Breast epithelium (tissue), 4 donors: ENCODE measurements at places on chromosomes 16 and 17. TPM values are rescaled to one million over a fixed set of nuclear protein-coding genes. Genes with fewer than 3 reads are reported as not detected.

DNA sequence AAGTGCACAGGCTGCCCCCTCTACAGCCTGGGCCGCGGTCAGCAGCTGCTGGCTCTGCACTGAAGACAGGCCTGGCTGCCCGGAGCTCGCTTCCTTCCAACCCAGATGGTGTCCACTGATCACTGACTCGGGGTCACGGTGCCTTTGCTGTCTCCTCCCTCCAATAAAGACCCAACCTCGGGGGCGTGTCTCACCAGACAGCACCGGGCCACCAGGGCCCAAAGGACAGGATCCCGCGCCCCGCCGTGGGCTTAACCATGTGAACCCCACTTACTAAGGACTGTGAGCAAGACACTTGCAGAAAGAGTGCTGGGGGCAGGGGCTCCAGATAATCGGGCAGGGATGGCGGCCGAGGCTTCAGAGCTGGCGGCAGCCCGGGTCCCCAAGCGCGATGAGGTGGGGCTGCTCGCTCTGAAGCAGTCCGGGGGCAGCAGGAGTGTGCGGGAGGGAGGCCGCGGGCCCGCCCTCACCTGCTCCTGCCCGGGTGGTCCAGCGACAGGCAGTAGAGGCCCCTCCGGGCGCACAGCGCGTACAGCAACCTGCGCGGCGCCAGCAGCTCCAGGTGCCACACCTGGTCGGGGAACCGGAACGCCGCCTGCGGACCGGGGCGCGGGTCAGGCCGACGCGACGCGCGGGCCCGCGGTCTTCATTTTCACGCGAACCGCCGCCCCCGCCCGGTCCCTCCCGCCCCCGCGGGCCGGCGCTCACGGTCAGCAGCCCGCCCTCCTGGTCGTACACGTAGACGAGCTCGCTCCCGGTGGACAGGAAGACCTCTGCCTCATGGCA is 502 bp downstream of the FAAP100 start:
- no peak for DNase-seq

DNA sequence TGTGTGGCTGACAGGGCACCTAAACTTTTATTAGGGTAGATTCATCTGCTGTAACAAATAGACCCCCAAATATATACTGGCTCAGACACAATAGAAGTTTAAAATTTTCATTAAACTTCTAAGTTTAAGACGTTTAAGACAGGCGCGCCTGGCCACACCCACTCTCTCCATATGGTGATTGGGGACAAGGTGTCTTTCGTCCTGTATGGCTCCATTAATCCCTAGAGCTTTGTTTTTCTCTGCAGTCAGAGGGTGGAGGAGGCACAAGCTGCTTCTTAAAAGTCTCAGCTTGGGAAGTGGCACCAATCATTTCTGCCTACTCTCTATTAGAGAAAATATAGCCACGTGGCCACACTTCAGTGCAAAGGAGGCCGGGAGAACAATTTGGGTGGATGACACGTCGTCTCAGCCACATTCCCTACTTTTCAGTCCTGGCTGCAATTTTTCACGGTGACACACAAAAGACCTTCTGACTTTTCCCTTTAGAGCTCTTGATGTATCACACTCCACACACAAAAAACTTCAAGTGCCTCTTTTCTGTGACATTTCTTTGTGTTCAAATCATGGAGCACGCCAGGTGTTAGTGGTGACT is 125.5 kb upstream of the CACNG3 start:
- DNase-seq, result no peak

- no peak for DNase-seq
These were observed 53.0 kb upstream of the MEAK7 start for GRCh38 chr16:84557504-84557903.

- DNase-seq, result no peak
These were observed 24.9 kb upstream of the GRB2 start for GRCh38 chr17:75430159-75430974.

- DNase-seq, result no peak
These were observed 41.1 kb downstream of the FTO start for GRCh38 chr16:53745086-53745485.

- DNase-seq, result no peak
These were observed 86.1 kb downstream of the ZDHHC7 start for GRCh38 chr16:84925092-84925772.

DNA sequence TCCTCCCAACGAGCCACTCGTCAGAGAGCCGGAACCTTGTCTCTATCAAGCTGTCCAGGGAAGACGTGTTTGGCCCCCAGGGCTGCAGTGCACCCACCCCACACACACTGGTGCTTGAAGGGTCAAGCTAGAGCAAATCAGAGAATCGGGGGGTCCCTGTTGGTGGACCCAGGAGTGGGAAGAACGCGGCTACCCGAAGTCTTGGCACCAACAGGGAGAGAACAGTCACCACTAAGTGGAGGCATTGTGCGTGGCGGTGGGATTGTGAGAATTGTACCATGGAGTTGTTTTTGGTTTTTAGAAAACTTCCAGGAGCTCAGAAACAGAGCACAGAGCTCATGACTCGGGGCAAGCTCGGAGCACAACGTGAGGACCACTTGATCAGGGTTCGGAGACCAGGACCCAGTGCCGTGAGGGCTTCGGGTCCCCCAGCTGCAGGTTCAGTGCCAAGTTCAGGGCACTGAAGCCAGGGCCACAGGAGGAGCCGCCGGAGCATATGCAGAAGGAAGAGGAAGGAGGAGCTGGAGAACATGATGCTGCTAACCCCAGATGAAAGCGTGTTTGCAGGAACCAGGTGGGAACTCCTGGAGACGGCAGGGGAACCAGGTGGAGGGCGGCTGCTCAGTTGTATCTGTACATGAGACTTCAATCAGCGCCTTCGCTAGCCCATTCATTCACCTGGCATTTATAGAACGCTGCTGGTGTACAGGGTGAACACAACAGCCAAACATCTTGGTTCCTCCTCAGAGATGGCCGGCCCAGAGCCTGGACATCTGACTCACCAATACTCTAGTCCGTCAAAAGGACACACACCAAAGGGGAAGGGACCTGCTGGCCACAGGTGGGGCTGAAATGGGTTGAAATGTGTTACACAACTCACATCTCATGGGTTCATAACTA is 42.8 kb downstream of the METRNL start:
- DNase-seq, result peak; percentile 44

DNA sequence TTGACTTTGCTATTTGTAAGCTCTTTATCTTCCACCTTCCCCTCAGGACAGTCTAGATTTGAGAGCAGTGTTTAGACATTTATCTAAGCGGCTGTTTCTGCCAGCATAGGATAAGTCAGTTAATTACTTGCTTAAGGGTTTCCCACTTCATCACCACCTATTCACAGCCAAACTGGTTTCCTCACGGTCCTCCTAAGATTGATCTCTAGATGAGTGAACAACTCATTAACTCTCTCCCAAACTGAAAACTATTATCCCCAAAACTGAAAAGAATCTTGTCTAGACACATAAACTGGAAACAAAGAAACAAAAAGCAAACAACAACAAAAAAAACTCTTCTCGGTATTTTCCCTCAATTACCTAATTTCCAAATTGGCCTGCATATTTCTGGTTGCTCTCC is 58.2 kb downstream of the SHCBP1 start:
- no peak for DNase-seq

GRCh38 chr17:44788139-44788538 is 29.4 kb downstream of the ADAM11 start:
- DNase-seq, result no peak

DNA sequence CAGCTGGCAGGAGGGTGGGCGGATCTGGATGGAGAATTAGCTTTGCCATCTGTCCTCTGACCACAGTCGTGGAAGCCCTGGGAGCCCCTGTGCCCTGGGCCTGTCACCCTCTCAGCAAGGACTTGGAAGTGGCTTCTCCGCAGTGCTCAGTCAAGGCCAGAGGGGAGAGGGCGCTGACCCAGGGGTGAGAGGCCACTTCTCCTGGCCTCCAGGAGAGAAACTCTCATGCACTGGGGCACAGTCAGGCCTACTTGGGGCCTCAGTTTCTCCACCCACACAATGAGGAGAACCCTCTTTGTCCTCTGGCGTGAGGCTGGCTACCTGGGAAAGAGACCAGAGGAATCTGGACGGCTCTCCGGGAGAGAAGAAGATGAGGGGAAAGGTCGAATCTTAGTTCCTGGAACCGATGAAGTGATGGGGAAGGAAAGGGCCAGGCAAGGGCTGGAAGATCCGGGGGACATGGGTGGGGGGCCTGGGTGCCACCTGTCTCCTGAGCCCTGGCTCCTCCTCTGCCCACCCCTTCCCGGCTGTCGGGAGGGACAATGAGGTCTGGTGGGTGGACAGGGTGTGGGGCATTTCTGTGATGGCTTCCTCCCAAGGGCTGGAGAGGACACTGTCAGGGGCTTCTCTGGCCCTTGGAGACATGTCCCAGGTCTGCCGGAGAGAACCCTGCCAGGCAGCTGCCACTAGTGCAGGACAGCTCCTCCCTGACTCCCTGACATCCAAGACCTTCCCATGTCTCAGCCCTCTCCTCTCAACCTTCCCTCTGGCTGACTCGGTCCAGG is 9.0 kb upstream of the ARHGAP27 start:
- DNase-seq, result no peak

DNA sequence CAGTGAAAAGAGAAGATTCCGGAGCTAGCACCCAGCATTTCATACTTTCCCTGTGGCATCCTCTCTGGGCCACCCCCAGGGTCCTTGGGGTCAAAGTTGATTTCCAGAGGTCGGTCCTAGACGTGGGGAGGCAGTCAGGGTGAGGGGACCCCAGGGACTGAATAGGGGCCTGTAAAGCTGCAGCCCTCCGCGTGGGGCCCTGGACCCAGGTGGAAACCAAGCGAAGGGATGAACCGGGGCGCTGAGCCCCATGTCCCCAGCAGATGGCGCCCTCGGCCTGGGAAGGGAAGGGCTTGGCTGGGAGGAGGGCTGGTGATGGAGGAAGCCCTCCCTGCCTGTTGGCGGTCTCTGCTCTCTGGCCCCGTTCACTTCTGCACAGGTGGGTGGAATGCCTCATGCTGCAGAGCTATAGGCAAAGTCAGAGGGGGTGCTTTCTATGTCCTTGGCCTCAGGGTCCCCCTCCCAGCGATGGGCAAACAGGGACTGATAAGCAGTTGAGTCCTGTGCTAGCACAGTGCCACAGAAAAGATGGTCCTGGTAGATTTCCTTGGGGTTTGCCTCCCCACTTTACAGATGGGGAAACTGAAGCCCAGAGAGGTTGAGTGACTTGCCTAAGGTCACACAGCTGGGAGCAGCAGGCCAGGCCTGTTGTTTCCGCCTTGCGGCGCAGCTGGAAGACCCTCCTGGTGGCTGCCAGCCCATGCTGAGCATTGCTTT is 163.4 kb upstream of the CIBAR2 start:
- DNase-seq, result peak; percentile 54

DNA sequence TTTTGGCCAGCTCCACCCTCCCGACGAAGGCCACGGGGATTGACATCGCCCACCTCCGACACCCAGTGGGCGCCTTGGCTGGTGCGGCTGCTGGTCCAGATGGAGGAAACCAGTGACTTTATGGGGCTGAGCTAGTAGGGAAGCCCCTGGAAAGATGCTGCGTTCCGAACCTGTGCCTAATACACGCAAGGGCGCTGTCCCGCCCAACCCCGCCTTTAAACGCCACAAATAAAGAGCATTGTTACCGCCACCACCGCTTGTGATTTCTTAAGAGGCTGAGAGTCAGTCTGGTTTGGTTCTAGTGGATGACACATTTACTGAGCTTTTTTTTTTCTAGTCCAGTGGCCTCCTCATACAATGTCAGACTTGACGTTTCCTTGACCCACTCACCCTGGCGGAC is 107.9 kb downstream of the AATF start:
- DNase-seq, result no peak

- no peak for DNase-seq
These were observed 107.7 kb upstream of the GPR139 start for GRCh38 chr16:20181416-20181815.

DNA sequence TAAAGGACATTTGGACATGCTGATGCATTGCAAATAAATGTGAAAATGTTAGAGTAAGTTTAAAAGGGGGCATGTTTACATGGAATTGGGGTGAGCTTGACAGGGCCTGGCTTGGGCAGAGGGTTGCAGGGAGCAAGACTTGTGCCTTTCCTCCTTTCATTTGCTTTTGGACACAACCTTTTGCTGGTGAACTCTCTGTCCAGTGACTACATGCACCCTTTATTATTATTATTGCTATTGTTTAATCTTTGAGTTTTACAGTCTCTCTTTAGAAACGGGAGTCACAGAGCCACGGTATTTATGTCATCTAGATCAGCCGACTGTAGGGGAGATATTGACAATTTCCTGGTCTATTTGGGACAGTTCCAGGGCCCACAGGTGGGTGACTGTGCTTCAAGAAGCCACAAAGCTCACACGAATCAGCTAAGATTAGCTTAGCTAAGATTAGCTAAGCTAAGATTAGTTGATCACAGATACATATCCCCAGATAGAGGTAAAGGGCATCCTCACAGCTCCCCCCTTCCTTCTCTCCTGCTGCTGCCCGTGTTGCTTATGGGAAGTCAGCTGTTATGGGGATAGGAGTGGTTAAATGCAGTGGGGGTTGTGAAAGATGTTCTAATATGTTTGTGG is 28.9 kb upstream of the ETV4 start:
- DNase-seq, result no peak

- peak; percentile 7 for DNase-seq
These were observed 3.2 kb upstream of the MPO start for GRCh38 chr17:58283674-58284612.

GRCh38 chr16:31467151-31467773 is 4.7 kb upstream of the TGFB1I1 start:
- no peak for DNase-seq

The CRK gene
- total RNA-seq, result 73.7 TPM

DNA sequence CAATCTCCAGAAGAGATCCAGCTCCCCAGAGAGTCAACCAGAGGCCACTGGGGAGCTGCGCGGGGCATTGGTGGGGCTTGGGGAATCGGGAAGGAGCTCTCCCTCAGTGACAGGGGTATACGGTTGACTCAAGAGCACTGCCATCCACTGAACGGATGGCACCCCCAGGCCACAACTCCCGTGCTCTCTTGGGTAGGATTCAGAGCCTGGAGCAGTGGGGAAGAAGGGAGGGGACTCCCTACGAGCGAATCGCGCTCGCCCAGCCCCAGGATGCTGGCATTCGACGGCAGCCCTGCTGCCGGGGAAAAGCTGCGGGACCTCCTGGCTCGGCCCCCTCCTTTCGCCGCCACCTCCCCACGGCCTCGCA is 473 bp upstream of the TPPP3 start:
- DNase-seq, result no peak

- no peak for DNase-seq
These were observed 113.3 kb downstream of the XYLT1 start for GRCh38 chr16:17357307-17358062.

GRCh38 chr17:79577485-79578187 is 33.2 kb downstream of the RBFOX3 start:
- no peak for DNase-seq

The ABCC11 gene
- total RNA-seq, result 5.4 TPM

- peak; percentile 45 for DNase-seq
These were observed 24.0 kb downstream of the CCR7 start for GRCh38 chr17:40541060-40541872.

GRCh38 chr16:787321-787966 is 737 bp downstream of the RPUSD1 start:
- no peak for DNase-seq

GRCh38 chr16:88507231-88507743 is 54.2 kb downstream of the ZFPM1 start:
- no peak for DNase-seq

- DNase-seq, result no peak
These were observed 264.3 kb downstream of the CPPED1 start for GRCh38 chr16:12539185-12539929.

The RPTOR gene
- total RNA-seq, result 23.6 TPM
